ENCODE measurements at places on chromosomes 6 and 20. TPM values are rescaled to one million over a fixed set of nuclear protein-coding genes. Genes with fewer than 3 reads are reported as not detected.

- no peak for DNase-seq
Observed at GRCh38 chr20:63249891-63250290, 4.4 kb downstream of the NKAIN4 start.

The ZBP1 gene
- not detected for polyA plus RNA-seq

- DNase-seq, result no peak
Observed at GRCh38 chr6:75201021-75201420, 4.8 kb downstream of the COL12A1 start.

DNA sequence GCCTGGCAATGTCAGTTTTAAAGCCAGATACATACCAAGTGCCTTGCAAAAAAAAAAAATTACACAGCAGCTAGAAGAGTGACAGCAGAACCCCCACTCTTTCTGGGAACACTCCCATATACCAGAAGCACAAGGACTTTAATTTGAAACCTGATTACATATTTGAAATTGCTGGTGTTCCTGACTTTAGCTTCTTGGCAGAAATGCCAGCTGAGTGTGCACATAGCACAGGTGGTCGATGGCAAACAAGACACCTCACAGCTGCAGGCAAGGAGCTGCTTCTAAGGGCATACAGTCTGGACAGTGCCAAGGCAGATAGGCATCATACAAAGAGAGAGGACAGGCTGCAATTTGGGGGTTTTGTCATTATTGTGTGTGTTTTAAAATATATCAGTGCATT, 150.7 kb upstream of the SGK1 start:
- no peak for DNase-seq

The SLC22A23 gene
- 0.28 TPM for polyA plus RNA-seq

- DNase-seq, result no peak
Observed at GRCh38 chr6:117795234-117795633, 111.8 kb upstream of the SLC35F1 start.

DNA sequence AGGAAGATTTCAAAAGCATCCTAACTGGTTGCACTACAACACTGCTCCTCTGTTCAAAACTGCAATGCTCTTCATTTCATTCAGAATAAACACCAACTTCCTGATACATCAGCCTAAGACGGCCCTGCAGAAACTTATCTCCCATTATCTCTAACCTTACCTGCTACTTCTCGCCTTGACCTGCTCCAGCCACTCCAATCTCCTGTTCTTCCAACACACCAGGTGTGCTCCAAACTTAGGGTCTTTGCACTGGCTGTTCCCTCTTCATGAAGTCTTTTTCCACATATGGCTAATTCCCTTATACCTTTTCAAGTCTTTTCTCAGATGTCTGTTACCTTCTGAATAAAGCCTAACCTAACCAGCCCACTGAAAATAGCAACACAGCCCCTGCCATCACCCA, 32.1 kb downstream of the PHIP start:
- no peak for DNase-seq

DNA sequence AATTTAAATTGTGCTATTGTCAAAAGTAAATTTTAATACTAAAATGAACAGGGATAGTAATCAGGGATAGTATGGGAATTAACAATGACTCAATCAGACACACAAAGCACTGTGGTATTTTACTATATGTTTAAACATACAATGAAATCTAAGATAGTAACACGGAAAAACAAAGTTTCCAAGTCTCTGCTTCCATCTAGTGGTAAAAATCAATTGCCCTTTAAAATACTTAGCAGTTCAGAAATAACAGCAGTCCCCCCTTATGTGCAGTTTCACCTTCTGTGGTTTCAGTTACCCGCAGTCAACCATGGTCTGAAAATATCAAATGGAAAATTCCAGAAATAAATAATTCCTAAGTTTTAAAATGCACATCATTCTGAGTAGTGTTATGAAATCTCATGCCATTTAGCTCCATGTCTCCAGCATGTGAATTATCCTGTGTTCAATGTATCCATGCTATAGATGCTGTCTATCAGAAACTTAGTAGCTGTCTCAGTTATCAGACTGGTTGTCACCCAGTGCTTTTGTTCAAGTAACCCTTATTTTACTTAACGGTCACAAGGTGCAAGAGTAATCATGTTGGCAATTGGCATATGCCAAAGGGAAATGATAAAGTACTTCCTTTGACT, 58.5 kb downstream of the AHI1 start:
- no peak for DNase-seq

GRCh38 chr20:62342910-62343309, 24.2 kb downstream of the LAMA5 start:
- DNase-seq, result no peak

The LY6G6D gene
- not detected for polyA plus RNA-seq

- no peak for DNase-seq
Observed at GRCh38 chr6:163455552-163455951, 41.0 kb downstream of the QKI start.

The SIRPB2 gene
- not detected for polyA plus RNA-seq

DNA sequence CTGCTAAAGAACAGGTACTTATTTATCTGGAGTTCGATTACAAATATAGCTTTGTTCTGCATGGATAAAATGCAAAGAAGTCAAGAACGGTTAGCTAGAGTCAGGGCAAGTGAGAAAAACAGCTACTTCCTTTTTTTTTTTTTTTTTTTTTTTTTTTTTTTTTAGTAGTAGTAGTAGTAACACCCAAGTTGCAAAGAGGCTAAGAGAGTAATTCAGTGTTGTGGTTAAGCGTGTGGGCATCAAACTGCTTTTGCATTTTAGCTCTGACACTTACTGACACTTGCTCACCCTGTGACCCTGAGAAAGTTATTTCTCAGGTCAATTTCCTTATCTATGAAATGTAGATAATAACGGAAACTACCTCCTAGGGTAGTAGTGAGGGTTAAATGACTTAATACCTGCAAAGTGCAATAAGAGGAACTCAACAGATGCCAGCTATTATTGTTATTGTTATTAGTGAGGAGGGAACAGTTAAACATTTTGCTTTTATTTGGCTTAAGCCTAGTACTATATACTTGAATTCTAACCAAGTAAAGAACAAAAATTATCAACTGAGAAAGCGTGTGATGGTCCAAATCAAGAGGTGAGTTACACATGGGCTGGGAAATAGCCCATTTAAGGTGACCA, 86.7 kb upstream of the BACH2 start:
- DNase-seq, result no peak

The HLA-F gene
- 30.7 TPM for polyA plus RNA-seq

Measured in BJ (cell line).